ENCODE measurements at places on chromosomes 5 and 9.

- no peak for DNase-seq
These were observed 26.3 kb upstream of the PPP2R2B start for GRCh38 chr5:146904890-146905289.

DNA sequence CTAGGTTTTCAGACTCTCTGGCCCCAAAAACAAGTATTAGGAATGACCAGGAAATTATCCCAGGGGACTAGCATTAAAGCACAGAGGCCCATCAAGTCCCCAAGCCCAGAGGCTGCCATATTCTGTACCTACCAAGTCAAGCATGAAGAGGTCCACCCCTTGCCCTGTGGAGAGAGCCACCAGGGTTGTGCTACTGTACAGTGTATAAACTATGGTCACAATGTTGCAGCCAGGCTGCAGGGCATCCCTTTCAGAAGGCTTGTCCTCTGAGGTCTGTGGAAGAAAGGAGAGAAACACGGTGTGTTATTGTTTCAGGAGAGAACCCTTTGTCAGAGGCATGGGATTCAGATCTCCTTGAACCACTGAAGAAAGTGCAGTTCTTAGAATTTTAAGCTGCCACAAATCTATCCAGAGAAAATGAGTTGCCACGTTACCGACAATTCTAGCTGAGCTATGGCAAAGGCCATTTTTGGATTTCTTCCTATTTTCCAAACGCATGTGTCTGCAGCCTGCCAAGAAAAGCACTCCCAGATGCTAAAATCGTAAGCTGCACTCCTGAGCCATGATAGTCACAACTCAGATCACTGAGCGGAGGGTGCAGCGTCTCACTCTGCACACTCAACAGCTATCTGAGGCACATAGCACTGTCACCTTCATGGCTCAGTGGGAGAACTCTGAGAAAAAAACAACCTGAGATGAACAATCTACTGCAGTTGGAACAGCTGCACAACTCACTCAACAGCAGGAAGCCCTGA is 45.5 kb upstream of the SPATA31E1 start:
- DNase-seq = no peak

- DNase-seq = no peak
These were observed 15.3 kb downstream of the BICD2 start for GRCh38 chr9:92749071-92749933.

DNA sequence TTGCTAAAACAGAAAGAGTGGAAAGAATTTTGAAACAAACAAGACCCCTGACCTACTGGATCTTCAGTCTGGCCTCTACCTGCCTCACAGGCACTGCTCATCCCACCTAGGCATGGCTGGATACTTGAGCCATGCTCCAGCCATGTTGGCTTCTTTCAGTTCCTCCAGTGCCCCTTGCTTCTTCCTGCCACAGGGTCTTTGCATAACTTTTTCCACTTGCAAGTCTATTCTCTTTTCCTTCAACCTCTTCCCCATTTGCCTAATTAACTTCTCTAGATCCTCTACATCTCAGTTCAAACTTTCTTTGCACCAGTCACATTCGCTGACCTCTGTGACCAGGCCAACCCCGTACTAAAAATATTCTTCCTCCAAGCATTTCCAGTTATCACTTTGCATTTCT is 50.4 kb downstream of the STARD4 start:
- DNase-seq = no peak

DNA sequence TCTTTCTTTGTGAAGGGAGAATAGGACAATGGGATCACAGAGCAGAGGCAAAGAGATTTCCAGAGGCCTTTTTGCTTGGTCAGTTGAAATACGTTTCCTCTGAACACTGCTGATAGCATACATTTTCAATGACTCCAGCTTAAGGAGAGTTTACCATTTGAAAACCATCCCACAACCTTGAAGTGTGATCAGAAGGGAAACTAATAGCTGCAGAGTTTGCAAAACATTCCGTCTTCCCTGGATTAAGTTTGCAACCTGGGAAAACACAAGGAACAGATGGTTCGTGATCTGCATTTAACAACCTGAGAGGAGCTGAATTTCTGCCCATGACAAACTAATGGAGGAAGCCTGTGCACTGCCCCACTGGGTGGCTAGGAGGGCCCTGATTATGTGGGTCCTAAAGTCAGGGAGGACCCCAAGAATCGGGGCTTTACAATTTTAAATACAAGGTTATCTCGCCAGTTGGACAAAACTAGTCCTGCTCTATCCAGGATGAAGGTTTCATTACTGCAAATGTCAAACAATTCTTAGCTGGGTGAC is 35.6 kb downstream of the MTX3 start:
- no peak for DNase-seq

GRCh38 chr5:7668627-7669026 is 182.3 kb downstream of the CFAP90 start:
- no peak for DNase-seq

DNA sequence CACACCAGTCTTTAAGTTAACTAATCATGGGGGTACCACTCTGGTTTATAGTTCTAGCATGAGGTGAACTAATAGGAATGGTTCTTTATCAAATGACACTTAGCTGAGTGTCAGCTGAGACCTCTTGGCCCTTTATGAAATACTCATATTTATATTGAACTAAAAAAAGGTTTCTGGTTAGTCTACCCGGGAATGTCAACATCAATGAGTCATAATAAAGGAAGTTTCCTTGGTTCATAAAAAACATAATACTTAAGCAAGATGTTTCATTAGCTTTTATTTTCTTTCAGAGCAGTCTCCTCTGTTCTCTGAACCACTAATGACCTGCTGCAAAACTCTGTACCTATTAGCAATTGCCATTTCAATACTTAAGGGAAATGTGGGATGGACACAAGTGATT is 13.7 kb downstream of the DAB2 start:
- no peak for DNase-seq

GRCh38 chr9:21561502-21561901 is 79.4 kb upstream of the IFNE start:
- DNase-seq = no peak

- DNase-seq = no peak
These were observed 20.2 kb downstream of the GLDC start for GRCh38 chr9:6625363-6625762.

DNA sequence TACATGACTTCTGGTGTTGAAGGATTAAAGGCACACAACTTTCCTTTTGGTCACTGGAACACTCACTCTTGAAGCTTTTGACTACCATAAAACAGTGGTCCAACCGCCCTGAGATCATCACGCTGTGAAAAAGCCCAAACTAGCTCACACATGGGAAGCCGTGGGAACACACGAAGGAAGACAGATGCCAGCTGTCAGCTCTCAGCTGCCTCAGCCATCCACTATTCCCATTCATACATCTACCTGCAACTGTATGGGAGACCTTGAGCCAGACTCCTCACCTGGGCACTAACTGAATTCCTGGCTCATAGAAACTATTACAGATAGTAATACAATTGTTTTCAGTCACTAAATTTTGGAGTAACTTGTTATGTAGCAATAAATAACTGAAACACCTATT is 246.1 kb downstream of the MSX2 start:
- DNase-seq = no peak

DNA sequence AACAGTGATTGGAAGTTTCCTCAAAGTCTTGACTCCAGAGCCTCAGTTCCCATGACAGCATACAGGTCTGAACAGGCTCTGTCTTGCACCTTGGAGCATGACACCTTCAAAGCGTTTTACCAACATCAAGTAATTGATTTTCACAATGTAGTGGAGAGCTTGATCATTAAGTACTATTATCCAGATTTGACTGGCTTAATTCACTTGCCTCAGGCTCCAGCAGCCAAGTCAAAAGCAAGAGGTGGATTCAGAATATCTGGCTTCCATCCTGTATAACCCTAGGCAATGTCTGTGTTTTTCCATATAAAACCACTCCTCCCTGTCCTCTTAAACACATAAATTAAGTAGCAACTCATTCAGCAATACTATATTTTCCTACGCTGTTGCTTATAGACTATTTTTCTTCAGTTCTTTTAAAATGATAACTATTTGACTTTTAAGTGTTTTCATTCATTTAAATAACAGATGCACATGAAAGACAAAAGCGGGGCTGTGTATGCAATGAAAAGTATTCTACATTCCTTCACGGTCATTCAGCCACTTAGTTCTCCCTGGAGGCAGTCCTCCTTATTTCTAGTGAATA is 150.8 kb upstream of the RANBP3L start:
- DNase-seq = no peak

- no peak for DNase-seq
These were observed 291.8 kb upstream of the DAB2 start for GRCh38 chr5:39716532-39717028.

DNA sequence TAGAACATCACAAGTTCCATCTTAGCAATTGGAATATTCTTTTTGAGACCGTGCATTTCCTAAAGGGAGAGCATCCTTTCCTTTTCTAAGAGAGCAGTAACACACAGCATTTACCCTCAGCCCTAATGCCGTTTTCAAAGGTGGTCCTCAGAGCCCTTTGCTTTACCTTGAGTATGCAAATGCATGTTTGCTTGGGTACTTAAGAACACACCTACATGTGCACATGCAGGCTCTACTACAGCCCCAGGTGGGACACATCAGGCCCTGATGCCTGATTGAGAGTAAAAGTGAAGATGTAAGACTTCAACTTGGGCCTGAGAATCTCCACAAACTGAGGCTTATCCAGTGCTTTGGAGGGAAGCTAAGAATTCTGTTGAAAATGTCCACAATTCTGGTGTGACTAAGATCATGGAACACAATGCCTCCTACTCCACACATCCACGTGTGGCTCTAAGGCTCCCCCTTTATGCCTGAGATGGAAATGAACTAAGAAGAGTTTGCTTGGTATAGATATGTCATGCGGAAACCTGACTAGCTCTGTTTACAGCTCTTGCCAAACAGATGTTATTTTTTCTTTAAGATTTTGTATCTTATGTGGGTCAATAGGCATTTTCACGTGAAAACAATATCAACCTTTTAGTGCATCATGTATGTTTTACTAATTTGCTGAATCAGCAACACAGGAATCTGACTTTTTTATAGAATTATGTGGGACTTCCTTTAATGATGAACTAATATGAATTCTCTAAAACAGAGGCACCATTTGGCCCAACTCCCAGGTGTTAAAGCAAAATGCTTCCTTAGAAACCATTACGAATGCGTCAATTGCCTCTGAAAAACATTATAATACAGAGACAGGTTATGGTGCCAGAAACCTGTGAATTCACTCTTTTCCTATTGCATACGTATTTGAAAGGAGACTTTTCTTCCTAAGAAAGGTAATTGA is 48.9 kb upstream of the SLC2A8 start:
- DNase-seq = no peak

DNA sequence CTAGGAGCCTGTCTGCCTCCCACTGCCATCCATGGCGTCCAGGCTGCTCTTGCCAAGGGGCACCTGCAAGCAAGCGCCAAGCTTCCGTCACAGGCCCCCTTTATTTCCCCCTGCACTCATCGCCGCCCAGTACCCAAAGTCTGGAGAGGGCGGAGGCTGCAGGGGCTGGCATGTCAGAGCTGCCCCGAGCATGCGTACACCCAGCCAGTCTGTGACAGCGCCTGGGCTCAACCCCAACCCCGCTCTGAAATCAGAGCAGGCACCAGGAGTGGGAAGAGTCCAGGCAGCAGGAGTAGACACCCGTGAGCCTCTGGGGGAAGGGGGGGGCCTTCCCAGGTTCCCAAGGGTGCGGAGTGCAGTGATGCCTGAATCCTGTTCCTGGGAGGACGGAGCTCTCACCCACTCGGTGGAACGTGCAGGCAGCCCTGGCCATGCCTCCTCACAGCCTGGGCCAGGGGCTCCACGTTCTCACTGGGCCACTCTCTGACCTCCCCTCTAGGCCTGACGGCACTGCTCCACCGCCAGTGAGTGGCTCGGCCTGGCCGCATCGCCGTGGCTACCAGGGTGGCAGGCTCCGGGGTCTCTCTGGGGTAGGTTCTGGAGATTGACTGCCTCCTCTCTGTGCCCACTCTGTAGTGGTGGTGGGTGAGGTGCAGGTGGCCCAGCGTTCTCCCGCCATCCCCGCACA is 469.0 kb downstream of the CDH9 start:
- DNase-seq = no peak

DNA sequence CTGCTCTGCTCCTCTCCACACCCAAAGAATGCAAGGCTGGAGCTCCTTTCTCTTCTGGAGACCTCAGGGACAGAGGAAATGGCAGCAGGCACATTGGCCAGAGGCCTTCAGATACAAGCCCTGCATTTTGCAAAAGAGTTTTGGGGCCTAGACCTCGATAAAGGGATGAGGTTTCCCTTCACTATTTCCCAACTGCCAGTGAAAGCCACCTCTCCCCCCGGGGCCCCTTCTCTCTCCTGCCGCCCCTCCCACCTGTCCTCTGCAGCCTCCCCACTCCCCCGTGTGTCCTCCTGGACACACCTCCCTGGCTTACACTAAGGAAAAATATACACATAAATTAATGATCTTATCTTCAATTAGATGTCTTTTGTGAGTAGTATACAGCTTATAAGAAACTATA is 21.3 kb upstream of the LMNB1 start:
- DNase-seq = no peak

DNA sequence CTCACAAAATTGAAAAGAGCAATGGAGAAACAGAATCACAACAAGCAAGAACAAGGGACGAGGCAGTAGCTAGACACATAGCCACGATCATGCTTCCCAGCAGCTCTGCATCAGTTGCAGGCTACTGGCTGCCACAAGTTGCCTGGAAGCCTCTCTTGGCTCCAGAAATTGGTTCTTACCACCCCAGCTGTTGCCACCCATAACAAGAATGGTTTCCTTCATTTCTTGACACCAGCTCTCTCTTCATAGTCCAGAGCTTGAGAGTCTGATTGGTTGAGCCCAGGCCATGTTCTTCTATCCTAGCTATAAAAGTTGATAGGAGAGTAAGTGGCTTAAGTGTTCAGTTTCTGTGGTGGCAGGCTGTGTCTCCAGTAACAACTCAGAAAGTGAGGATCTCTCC is 210.7 kb upstream of the ANKRD55 start:
- no peak for DNase-seq

- no peak for DNase-seq
These were observed 95.7 kb downstream of the TTC39B start for GRCh38 chr9:15211160-15211814.

DNA sequence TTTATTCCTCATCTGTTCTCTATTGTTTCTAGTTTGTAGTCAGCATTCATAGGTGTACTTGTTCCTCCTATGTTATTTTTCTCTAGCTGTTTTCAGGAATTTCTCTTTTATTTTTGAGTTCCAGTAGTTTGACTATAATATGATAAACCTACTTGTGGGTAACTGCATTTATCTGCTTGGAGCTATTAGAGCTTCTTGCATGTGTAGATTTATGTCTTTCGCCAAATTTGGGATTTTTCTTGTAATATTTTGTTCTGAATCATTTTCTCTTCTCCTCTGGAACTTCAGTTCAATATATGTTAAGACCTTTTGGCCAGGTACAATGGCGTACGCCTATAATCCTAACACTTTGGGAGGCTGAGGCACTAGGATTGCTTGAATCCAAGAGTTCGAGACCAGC is 37.4 kb downstream of the JMY start:
- no peak for DNase-seq

GRCh38 chr9:96217294-96217707 is 84.7 kb downstream of the HSD17B3 start:
- no peak for DNase-seq

DNA sequence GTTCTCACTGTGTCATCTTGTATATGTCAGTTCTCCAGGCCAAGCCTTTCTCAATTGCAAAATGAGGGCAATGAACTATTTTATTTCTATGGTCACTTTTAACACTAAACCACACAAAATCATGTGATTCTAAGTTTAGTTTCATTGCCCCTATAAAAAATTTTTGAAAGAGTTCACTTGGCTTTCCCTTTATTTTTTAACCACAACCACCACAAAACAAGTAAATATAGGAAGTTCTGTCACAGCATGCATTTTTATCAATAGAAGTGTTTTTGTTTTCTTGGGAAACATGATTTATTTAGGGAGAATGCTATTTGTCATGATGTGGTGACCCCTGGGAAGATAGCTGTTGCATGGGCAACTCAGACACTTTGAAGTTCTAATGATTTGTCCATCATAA is 169.1 kb downstream of the CSNK1G3 start:
- no peak for DNase-seq

Measured in central memory CD8-positive, alpha-beta T cell (primary cell).